ENCODE measurements at places on chromosomes 4 and X.

DNA sequence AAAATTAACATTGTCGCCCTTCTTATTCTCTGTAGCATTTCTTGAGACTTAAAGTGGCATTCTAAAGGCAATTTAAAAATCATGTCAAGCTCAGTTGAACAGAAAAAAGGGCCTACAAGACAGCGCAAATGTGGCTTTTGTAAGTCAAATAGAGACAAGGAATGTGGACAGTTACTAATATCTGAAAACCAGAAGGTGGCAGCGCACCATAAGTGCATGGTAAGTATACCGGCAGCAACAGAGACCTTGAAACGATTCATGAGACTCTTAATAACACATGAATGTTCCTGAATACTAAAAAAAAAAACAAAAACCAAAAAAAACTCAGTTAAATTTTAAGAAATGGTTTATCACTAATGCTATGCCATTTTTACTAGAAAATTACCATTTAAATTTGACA, 82.4 kb upstream of the HPRT1 start:
- DNase-seq = peak; percentile 11

DNA sequence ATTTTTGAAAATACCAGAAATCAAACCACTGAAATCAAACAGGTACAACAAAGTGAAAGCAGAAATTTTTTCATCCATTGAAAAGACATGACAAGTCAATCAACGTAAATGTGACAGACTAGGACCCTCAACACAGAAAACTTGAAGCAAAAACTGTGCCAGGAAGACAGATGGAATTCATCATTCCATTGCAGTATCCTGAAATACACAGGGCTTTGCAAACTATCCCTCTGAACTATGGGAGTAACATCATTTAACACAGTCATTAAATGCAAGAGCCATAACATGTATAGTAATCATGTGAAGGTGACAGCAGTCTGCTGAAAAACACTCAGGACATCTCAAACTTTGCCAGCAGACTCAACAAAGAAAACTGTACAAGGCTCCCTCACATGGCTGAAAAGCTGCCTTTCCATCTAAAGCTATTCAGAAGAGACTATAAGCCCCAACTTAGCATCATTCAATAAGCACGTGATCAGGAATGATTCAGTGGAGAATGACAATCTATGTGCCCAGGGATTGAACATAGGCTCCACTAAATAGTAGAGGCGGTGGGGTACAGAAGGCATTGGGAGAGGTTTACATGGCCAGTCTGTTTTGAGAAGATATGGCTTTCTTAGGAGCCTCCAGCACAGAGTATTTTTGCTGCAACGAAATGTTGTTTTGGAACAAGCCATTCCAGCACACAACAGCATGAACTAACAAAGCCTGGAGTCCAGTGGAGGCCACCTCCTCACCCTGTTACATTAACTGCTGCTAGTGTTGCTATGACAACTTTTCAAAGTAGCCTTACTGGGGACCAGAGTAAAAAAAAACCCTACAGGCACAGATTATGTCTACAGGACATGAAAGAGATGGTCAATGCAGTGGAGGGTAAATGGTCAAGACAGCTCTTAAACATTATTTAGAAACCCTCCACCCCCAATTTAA, 274.5 kb upstream of the NOCT start:
- DNase-seq = no peak

GRCh38 chrX:19968276-19968675, 22.6 kb downstream of the BCLAF3 start:
- DNase-seq = no peak

DNA sequence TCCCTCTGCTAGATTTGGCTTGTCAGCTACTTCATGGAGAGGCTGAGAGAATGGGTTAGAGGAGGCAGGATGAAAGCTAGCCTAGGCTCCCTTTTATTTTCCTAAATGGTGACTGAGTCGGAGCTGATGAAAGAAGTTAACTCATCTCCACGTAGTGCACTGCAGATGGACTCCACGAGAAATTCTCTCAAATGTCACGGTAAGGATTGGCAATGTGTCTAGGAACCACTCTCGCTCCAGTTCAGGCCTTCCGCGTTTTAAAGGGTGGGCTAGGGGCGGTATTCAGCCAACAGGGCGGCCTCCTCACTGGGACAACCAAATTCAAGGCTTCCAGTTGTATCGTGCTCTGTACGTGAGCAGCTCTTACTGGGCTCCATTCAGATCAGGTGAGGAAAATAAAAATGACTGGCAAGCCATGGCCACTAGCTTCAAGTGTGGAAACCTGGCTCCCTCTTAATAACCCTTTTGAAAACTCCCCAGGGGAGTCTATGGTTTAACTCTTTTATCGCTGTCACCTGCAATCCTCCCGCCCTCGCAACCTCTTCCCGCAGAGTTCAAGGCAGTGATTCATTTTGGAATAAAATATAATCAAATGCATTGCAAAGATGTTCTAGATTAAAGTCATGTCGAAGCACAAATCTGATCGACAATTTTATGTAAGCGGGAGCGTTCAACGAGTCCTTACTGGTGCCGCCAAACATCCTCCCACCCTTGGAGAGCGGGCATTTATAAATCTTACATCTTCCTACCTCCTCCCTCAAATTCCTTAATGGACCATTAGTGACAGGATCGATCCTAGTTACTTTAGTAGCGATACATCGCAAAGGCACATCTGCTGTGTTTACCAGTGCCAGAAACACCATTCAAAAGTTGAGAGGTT, 1.2 kb downstream of the SPOCK3 start:
- DNase-seq = no peak

Measured in HT1080 (cell line).